ENCODE measurements at places on chromosomes 3 and 15.
A peak's percentile ranks its signal among the peaks of the same experiment; 100 is the strongest.

DNA sequence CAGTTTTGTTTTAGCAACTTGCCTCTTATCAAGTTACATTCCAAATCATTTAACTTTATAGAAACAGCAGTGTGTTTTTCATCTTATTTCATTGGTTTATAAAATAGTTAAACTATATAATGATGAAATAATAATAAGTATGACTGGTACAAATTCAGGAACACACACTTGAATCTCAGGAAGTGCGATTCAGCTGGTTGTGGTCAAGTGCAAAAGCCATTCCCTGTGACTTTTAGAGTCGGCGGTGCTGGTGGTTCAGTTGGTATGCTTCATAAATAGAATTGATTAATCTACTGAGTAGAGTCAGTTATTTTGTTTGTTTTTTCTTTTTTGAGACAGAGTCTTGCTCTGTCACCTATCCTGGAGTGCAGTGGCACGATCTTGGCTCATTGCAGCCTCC is 22.7 kb downstream of the SACM1L start:
- H3K4me1 ChIP-seq = peaks cover 4% of the 10 kb centered on the region
- H3K27ac ChIP-seq = no peak overlapping the region
- peaks cover 55% of the 10 kb centered on the region for H3K36me3 ChIP-seq

- H3K36me3 ChIP-seq = no peaks in the 10 kb centered on the region
- no peaks in the 10 kb centered on the region for H3K4me1 ChIP-seq
- peaks cover 14% of the 10 kb centered on the region for H3K27me3 ChIP-seq
- no peak overlapping the region for H3K4me3 ChIP-seq
- no peak overlapping the region for H3K27ac ChIP-seq
- no peak for DNase-seq
Measured at GRCh38 chr15:58165661-58166060, 27.5 kb downstream of the AQP9 start.

- H3K4me3 ChIP-seq = no peak overlapping the region
- H3K27me3 ChIP-seq = no peaks in the 10 kb centered on the region
- DNase-seq = no peak
- H3K4me1 ChIP-seq = no peaks in the 10 kb centered on the region
- no peak overlapping the region for H3K27ac ChIP-seq
- H3K36me3 ChIP-seq = no peaks in the 10 kb centered on the region
Measured at GRCh38 chr3:55297706-55298105, 189.4 kb downstream of the WNT5A start.

GRCh38 chr3:155876037-155876436 is 5.6 kb downstream of the GMPS start:
- H3K36me3 ChIP-seq = peaks cover 11% of the 10 kb centered on the region
- H3K4me1 ChIP-seq = peaks cover 54% of the 10 kb centered on the region
- H3K4me3 ChIP-seq = no peak overlapping the region
- DNase-seq = no peak
- no peaks in the 10 kb centered on the region for H3K27me3 ChIP-seq

GRCh38 chr3:191192941-191193340 is 6.1 kb upstream of the OSTN start:
- no peaks in the 10 kb centered on the region for H3K36me3 ChIP-seq
- no peaks in the 10 kb centered on the region for H3K4me1 ChIP-seq
- H3K4me3 ChIP-seq = no peak overlapping the region
- no peaks in the 10 kb centered on the region for H3K27me3 ChIP-seq

GRCh38 chr3:169575381-169575780 is 88.1 kb downstream of the MECOM start:
- no peak overlapping the region for H3K27ac ChIP-seq
- no peak for DNase-seq
- no peak overlapping the region for H3K4me3 ChIP-seq

DNA sequence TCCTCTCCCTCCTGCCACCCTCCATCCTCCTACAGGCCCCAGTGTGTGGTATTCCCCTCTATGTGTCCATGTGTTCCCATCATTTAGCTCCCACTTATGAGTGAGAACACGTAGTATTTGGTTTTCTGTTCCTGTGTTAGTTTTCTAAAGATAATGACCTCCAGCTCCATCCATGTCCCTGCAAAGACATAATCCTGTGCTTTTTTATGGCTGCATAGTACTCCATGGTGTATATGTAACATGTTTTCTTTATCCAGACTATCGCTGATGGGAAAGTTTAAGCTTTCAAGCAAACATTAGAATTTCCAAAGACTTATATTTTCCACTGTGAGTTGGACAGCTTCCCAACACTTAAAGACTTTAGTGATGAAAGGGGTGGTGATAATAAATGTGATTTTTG is 105.9 kb upstream of the PIAS1 start:
- H3K27ac ChIP-seq = no peak overlapping the region
- no peaks in the 10 kb centered on the region for H3K27me3 ChIP-seq
- no peaks in the 10 kb centered on the region for H3K36me3 ChIP-seq
- H3K4me1 ChIP-seq = peaks cover 11% of the 10 kb centered on the region
- DNase-seq = no peak
- H3K4me3 ChIP-seq = no peak overlapping the region

GRCh38 chr3:117977504-117978228 is 1057.0 kb downstream of the IGSF11 start:
- H3K36me3 ChIP-seq = no peaks in the 10 kb centered on the region
- H3K4me1 ChIP-seq = no peaks in the 10 kb centered on the region
- H3K4me3 ChIP-seq = no peak overlapping the region
- DNase-seq = no peak
- H3K27ac ChIP-seq = no peak overlapping the region
- no peaks in the 10 kb centered on the region for H3K27me3 ChIP-seq

DNA sequence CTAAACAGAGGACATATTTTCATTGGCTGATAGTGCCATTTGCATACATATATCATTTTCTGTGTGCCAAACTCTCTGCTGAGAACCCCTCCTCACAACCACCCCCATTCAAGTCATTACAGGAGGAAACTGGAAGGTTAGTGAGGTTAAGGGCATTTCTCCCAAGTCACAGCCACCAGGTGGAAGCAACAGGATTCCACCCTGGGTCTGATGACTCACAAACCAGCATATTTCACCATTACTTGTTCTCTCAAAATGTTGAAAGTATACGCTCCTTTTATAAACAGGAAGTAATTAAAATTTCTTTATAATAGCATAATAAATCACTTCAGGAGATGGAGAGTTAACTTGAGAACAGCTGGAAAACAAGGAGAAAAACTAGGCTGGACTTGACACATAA is 398.6 kb upstream of the WNT5A start:
- no peak for DNase-seq
- H3K4me3 ChIP-seq = no peak overlapping the region
- H3K36me3 ChIP-seq = no peaks in the 10 kb centered on the region
- no peaks in the 10 kb centered on the region for H3K27me3 ChIP-seq

DNA sequence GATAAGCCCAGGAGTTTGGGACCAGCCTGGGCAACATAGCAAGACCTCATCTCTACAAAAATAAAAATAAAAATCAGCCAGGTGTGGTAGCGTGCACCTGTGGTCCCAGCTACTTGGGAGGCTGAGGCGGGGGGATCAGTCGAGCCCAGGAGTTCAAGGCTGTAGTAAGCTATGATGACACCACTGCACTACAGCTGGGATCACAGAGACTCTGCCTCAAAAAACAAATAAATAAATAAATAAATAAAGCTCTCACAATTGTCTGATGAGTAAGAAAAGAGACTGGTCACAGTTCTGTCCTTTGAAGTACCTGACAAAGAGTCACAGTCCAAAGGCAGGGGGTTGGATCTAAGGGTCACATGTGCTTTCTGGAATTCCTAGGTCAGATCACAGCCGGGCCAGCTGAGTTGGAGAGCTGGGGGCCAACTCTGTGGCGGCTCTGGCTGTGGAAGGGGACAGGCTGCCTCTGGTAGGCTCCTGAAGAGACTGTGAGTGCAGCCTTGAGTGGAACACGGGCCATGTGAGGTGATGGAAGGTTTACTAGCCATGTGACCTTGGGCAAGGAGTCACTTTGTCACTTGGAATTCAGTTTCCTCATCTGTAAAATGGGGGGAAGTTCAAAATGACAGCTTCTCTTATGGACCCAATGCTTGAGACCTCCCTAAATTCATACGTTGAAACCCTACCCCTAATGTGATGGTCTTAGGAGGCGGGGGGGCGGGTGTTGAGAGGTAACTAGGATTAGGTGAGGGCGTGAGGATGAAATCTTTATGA is 47.2 kb downstream of the WHAMM start:
- H3K27me3 ChIP-seq = peaks cover 9% of the 10 kb centered on the region
- DNase-seq = peak; percentile 8
- no peak overlapping the region for H3K27ac ChIP-seq
- no peaks in the 10 kb centered on the region for H3K36me3 ChIP-seq

DNA sequence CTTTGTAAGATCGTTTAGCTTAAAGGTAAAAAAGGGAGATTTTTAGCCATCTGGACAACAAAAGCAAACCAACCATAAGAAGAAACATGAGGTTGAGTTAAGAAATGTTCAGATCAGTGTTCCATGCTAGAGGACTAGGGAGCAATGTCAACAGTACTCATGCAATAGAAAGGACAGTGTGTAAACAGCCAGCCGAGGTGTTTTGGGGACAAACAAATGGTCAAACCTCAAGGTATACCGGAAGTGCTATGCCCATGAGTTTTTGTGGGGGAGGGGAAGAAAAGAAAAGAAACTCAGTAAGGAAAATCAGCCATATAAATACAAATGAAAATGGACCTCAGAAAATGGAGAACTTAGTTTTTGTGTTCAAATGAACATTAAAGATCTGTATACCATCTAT is 289.5 kb upstream of the GRM7 start:
- H3K36me3 ChIP-seq = no peaks in the 10 kb centered on the region
- DNase-seq = no peak
- H3K4me1 ChIP-seq = no peaks in the 10 kb centered on the region
- H3K27ac ChIP-seq = no peak overlapping the region
- H3K4me3 ChIP-seq = no peak overlapping the region
- H3K27me3 ChIP-seq = no peaks in the 10 kb centered on the region

Measured in activated naive CD4-positive, alpha-beta T cell treated with anti-CD3 and anti-CD28 coated beads, Interleukin-2, amount 10 ng/mL, durations not matched to agents 7 days and 5 days (primary cell).